ENCODE measurements at places on chromosomes 5 and 9.

DNA sequence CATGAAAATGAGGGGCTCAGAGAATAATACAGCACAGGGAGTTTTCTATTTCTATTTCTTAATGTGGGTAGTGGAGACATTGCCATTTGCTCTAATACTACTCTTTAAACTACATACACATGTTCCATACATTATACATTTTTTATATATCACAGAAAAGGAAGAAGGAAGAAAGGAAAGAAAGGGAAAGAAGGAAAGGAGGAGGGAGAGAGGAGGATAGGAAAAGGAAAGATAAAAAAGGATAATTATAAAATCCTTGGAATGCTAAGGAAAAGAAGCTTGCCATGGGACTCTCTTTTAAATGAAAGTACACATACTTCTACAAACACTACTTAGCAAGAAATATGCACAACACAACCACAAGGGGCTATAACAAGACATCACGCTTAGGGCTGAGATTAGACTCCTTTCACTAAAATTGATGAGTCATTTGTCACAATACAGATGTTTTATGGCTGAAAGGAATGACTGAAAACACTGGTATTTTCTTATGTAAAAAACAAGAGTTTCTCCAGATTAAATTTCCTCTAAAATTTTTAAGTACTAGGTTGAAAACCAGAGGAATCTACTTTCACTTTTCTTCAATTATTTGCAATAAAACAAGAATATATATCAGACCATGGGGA, 219.8 kb downstream of the ARL15 start:
- DNase-seq = no peak

DNA sequence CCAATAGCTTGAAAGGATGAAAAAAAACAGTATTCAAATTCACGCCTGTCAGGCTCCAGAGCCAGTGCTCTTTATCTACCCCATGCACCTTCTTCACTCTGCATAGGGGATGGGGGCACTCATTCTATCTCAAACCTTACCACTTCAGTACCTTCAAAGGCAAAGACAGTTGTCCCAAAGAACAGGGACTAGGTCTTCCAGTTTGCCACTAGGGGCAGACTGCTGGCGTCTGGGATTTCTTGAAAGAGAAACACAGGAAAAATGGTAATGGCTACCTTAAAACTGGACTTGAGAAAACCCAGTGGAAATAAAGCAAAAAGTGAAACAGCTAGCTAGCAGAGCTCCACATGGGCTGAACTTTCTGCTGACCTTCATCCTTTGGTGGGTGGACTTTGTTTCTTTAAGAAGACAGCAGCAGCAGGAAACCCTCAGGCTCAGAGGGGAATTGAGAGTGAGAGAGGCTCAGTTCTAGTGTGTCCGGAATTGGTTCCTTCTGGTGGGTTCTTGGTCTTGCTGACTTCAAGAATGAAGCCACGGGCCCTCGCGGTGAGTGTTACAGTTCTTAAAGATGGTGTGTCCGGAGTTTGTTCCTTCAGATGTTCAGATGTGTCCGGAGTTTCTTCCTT, 41.0 kb upstream of the SLC36A1 start:
- DNase-seq = no peak

DNA sequence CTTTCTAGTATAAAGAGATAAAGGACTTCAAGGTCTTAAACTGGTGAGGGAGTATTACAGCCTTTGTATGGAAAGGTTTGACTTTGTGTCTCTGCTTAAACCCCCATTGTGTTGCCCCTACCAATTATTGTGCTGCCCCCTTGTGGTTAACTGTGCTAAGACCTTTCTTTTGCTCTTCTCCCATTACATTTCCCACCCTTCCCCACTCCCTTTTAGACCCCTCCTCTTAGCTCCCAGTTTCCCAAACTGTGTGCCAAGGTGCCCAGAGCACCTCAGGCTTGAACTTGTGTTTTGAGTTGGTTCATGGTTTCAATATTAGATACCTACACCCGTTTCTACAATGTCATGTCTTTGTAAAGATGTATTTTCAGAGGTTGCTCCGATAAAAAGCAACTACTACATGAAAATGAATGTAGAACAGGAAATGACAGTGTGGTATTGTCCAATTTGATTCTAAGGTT, 2.9 kb downstream of the JAK2 start:
- DNase-seq = peak; percentile 7

GRCh38 chr9:135584371-135584770, 22.8 kb downstream of the PAEP start:
- DNase-seq = no peak

- no peak for DNase-seq
Observed at GRCh38 chr5:112986224-112986623, 9.6 kb downstream of the DCP2 start.

DNA sequence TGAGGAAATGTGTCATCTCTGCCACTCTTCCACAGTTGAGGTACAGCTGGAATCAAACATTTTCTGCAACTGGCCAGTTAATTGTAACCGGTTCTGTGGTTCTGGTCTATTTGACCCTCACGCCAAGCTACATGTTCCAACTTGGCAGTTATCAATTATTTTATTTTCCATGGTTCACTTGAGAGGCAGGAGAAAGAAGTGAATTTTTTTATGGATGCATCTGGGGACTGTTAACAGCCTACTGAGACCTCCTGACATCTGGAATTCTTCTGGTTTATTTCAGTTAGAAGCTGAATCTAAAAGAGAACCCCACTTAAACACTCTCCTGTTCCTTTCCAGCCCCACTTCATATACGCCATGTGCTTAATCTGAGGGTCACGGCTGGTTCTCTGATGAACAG, 372.3 kb downstream of the DNAH5 start:
- DNase-seq = no peak

DNA sequence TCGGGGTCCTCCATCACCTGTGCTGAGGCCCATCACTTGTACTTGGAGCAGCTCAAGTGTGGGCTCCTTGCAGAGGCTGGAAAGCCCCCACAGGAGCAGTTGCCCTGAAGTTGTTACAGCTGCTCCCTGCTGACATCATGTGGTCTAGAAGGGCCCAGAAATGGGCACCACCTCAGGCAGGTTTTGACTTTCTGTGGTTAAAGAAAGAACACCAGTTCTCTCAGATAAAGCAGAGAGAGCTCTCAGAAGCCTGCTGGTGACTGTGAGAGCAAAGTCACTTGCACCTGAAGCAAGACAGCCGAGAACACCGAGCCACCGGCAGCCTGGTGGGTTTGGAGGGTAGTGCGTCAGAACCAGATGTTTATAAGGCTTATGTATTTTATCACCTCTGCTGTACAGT, 70.4 kb downstream of the MVB12B start:
- DNase-seq = peak; percentile 64

DNA sequence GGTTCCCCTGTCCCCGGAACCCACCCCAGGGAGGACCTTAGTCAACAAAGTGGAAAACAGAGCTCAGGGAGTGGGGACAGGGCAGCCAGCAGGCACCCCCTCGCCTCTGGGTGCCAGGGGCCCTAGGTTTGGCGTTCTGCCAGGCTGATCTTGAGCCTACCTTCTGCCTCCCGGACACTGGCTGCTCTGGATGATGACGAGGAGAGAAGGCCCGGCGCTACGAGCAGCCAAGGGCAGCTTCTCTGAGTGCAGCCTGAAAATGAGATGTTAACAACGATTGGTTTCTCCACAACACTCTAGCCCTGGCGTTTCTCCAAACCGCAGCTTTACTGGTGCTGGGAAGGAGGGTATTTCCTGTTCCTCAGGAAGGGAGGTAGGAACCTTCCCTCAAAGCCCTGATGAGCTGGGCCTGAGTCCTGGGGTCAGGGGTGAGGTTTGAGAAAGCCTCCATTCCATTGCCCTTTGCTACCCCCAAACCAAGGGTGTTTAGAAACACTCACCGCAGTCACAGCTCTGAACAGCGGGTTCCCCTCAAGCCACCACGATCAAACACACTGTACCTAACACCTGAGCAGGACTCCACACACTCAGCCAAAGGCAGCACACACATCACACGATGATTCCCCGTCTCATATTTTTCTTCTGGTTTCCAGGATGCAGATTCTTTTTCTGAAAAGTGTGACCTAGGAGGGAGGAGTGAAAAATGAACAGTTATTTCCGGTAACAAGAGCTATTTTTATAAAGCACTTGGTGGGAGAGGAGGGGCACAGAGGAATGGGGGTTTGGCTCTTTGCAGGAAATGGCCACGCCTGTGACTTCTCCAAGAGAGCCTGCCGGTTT, at the start of gene STING1:
TSS of gene STING1 (minus strand) at position 709 of the 840 bp plus-strand sequence. CDS start 1,054 bp downstream, outside the sequence.
- DNase-seq = peak; percentile 55

DNA sequence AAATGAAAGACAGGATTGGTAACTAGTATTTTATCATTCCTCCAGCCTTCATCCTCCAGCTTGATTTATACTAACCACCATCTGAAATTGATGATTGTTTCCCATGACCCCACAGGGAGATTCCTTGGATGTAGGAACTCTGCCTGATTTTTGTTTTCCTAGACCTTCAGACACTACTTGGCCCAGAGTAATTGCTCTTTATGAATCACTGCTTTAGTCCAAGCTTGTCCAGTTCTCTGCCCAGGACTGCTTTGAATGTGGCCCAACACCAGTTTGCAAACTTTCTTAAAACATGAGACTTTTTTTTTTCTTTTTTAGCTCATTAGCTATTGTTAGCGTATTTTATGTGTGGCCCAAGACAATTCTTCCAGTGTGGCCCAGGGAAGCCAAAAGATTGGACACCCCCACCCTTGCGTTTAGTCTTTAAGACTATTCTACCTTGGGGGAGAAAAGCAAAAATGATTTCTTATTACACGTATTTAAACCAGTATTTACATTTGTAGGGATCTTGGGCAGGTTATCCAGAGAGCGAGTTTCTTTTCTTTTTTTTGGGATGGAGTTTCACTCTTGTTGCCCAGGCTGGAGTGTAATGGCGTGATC, 18.4 kb downstream of the BASP1 start:
- DNase-seq = no peak

DNA sequence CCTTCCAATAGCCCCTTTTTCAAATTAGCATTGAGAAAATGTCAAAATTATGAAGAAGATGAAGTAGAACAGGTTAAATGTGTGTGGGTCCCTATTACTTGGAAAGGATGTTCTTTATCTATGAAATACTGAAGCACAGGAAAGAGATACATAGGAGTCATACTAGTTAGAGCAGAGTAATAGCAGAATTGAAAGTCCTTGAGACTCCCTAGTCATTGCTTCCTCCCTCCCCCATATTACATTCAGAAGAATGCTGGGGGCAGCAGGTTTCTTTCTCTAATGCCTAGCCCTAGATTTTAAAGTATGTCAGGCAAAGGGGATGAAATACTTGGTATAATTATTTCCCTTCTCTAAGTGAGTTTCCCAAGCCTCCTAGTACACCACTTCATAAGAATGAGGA, 4.4 kb downstream of the ZCCHC9 start:
- DNase-seq = no peak

DNA sequence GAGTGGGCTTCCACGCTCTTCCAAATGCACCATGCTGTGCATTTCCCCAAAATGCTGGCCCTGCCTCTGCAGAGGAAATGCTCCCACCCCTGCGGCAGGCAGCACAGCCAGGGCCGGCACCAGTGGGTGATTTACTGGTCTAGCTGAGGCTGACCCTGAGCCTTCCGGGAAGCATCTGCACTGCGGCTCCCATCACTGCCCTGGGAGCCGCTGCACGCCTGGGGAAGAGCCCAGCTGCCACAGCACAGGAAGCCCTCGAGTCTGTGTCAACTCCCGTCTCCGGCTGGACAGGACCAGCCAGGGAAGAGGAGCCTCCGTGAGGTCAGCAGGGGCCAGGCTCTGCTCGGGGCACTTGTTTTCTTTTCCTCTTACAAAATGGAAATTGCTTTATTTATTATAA, 25.1 kb upstream of the EEIG1 start:
- DNase-seq = no peak
